GM12878 (cell line): ENCODE measurements at places on chromosomes 6 and 20. TPM values are rescaled to one million over a fixed set of nuclear protein-coding genes. Genes with fewer than 3 reads are reported as not detected.

GRCh38 chr20:41318271-41318649 lies 729 bp upstream of the ZHX3 start:
- H3K4me3 ChIP-seq = peak overlapping the region; percentile 84
- no peaks in the 10 kb centered on the region for H3K27me3 ChIP-seq

DNA sequence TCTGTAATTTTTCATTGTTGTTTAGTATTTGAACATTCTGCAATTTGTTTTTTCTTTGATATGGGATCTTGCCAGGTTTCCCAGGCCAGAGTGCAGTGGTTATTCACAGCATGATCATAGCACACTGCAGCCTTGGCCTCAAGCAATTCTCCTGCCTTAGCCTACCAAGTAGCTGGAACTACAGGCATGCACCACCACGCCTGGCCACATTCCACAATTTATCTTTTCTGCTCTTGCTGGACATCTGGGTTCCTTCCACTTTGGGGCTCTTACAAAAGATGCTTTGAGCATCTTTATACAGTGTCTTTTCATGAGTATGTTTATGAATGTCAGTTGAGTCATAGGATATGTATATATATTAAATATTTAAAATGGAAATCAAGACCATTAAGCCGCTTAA lies 42.0 kb downstream of the PGM3 start:
- H3K36me3 ChIP-seq = peaks cover 5% of the 10 kb centered on the region
- no peak overlapping the region for H3K4me3 ChIP-seq
- H3K27me3 ChIP-seq = no peaks in the 10 kb centered on the region
- no peak for DNase-seq
- H3K27ac ChIP-seq = no peak overlapping the region
- no peaks in the 10 kb centered on the region for H3K4me1 ChIP-seq

PTK7 gene
- polyA plus RNA-seq = 4.1 and 5.0 TPM in 2 replicates

GRCh38 chr6:103504501-103505154 lies 1355.1 kb downstream of the HACE1 start:
- no peaks in the 10 kb centered on the region for H3K36me3 ChIP-seq
- no peak for DNase-seq
- no peaks in the 10 kb centered on the region for H3K4me1 ChIP-seq
- H3K4me3 ChIP-seq = no peak overlapping the region

DNA sequence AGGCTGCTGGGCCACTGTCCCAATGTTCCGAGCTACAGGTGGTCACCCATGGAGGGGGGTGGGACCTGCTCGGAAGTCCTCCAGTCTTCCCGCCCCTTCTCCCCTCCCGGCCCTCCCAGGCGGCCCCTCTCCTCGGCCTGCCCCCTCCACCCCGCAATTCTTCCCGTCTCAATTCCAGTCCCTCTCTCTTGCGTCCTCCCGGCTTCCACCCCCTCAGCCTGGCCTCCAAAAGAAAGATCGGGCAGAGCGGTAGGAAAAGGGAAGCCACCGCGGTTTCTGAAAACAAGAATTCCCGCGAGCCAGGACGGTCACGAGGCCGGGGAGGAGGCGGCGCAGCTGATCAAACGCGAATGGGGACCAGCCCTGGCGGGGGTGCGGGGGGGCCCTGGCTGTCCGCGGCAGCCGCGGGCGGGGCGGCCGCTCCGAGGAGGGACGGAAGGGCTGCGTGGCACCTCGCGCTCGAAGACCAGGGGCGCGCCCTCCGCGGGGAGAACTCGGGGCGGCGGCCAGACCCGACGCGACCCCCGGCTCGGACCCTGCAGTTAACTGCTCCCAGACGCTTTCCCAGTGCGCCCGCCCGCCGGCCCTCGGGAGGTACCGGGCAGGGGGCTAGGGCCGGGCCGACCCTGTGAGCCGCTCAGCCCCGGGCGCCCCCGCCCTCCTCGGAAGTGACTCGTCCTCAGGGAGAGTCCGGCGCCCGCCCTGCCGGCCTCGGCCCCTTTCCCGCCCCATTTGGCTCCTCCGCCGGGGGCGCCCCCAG lies 1.0 kb downstream of the PXDC1 start:
- H3K4me3 ChIP-seq = peak overlapping the region; percentile 60; the same call in 1 of the 2 replicates
- no peak overlapping the region for H3K27ac ChIP-seq
- no peaks in the 10 kb centered on the region for H3K36me3 ChIP-seq

DNA sequence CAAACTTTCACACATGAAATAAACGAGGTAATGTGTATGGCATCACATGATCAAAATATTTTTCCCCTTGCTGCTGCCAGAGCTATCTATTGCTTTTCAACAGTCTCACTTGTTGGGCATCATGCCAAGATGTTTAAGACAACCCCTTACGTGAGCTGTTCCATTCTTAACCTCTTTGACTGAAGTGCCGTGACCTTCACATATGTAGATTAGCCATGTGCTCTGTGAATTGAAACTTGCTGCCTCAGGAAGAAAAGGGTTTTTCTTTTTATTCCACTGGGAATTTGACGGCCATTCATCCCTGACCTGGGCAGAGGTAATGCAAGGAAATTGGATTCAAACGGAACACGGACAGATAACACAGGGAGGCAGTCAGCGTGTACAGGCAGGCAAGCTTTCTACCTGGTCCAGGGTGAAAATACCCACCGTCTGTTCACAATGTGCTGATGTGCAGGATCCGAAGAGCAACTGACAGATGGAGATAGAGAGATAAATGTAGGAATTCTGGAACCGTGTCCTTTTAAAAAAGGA lies 14.2 kb downstream of the ARID1B start:
- H3K36me3 ChIP-seq = no peaks in the 10 kb centered on the region; the same call in 1 of the 2 replicates
- peak overlapping the region; percentile 23 for H3K27ac ChIP-seq
- peaks cover 50% of the 10 kb centered on the region for H3K4me1 ChIP-seq
- peak; percentile 72 for DNase-seq
- H3K27me3 ChIP-seq = no peaks in the 10 kb centered on the region
- H3K4me3 ChIP-seq = peak overlapping the region; percentile 24; the same call in 1 of the 2 replicates

SYNDIG1 gene
- polyA plus RNA-seq = not detected in 2 replicates

ZNF391 gene
- 1.2 and 1.9 TPM in 2 replicates for polyA plus RNA-seq

DNA sequence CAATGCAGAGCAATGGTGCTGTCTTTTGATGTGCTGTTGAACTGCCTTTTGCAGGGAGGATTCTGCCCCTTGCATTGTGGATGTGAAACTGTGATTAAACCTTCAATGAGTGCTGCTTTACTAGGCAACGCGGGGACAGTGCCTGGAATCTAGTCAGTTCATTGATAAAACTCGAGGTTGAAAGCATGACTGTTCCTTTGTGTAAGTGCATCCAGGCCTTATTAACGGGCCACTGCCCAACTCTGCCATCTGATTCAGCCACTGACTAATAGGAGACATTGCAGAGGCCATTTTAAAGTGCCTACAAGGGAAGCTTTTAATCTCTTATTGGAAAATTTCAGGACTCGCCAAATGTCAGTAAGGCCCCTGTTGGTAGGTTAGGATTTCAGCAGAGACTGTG lies 49.3 kb downstream of the SLC35F1 start:
- no peaks in the 10 kb centered on the region for H3K4me1 ChIP-seq
- H3K4me3 ChIP-seq = no peak overlapping the region
- H3K27me3 ChIP-seq = no peaks in the 10 kb centered on the region
- no peaks in the 10 kb centered on the region for H3K36me3 ChIP-seq
- no peak for DNase-seq

- H3K36me3 ChIP-seq = peaks cover 2% of the 10 kb centered on the region; the same call in 1 of the 2 replicates
- H3K27me3 ChIP-seq = no peaks in the 10 kb centered on the region
- no peak for DNase-seq
- H3K4me1 ChIP-seq = peaks cover 53% of the 10 kb centered on the region
- H3K4me3 ChIP-seq = peak overlapping the region; percentile 43; the same call in 1 of the 2 replicates
Observed at GRCh38 chr20:48760403-48760983, 67.3 kb downstream of the PREX1 start.

KIF13A gene
- polyA plus RNA-seq = not detected in 2 replicates

LINC00237 gene
- not detected in 2 replicates for polyA plus RNA-seq

DNA sequence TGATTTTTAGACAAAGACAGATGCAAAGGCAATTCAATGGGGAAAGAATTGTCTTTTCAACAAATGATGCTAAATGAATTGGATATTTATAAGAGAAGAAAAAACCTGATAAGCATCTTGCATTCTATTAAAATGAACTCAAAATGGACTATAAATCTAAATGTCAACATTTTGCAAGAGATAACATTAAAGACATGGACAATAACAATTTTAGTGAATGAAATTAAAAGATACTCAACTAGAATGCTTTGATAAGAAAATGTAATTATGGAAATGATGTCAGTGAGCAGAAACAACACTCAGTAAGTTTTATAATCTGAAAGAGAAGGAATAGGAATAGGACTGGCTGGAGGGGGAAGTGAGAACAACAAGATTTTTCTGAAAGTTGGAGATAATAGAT lies 421.7 kb downstream of the C6orf118 start:
- no peak overlapping the region for H3K27ac ChIP-seq
- no peak for DNase-seq
- no peak overlapping the region for H3K4me3 ChIP-seq
- H3K36me3 ChIP-seq = no peaks in the 10 kb centered on the region
- H3K27me3 ChIP-seq = no peaks in the 10 kb centered on the region

GRCh38 chr6:118649918-118650581 lies 1.3 kb downstream of the CEP85L start:
- peaks cover 5% of the 10 kb centered on the region for H3K4me1 ChIP-seq
- H3K27me3 ChIP-seq = no peaks in the 10 kb centered on the region
- H3K27ac ChIP-seq = peak overlapping the region; percentile 71

E2F3 gene
- 11.2 and 12.0 TPM in 2 replicates for polyA plus RNA-seq

- H3K36me3 ChIP-seq = no peaks in the 10 kb centered on the region
- DNase-seq = no peak
- H3K27ac ChIP-seq = no peak overlapping the region
- no peaks in the 10 kb centered on the region for H3K27me3 ChIP-seq
- no peak overlapping the region for H3K4me3 ChIP-seq
Observed at GRCh38 chr6:118248171-118248570, 299.9 kb upstream of the PLN start.

DNA sequence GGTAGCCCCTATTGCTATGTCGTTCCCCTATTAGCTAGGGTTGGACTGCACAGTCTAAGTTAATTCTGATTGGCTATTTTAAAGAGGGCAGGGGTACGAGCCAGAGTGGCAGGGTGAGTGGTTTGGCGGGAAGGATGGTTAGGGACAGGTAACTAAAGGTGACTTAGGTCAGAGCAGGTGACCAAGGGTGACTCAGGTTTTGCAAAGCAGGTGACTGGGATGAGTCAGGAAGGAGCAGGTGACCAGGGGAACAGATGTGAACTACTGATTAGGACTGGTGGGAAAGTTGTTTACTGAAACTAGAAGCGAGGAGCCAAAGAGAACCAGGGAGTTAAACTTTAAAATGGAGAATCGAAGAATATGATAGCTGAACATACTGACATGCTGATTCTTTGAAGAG lies 295.2 kb downstream of the GJA1 start:
- H3K4me3 ChIP-seq = no peak overlapping the region
- no peaks in the 10 kb centered on the region for H3K27me3 ChIP-seq
- H3K4me1 ChIP-seq = no peaks in the 10 kb centered on the region
- no peak overlapping the region for H3K27ac ChIP-seq
- H3K36me3 ChIP-seq = no peaks in the 10 kb centered on the region

- DNase-seq = no peak
- H3K27me3 ChIP-seq = no peaks in the 10 kb centered on the region
- no peak overlapping the region for H3K27ac ChIP-seq
- H3K36me3 ChIP-seq = no peaks in the 10 kb centered on the region
- H3K4me1 ChIP-seq = no peaks in the 10 kb centered on the region
Observed at GRCh38 chr6:145489583-145489982, 245.7 kb downstream of the EPM2A start.

DNA sequence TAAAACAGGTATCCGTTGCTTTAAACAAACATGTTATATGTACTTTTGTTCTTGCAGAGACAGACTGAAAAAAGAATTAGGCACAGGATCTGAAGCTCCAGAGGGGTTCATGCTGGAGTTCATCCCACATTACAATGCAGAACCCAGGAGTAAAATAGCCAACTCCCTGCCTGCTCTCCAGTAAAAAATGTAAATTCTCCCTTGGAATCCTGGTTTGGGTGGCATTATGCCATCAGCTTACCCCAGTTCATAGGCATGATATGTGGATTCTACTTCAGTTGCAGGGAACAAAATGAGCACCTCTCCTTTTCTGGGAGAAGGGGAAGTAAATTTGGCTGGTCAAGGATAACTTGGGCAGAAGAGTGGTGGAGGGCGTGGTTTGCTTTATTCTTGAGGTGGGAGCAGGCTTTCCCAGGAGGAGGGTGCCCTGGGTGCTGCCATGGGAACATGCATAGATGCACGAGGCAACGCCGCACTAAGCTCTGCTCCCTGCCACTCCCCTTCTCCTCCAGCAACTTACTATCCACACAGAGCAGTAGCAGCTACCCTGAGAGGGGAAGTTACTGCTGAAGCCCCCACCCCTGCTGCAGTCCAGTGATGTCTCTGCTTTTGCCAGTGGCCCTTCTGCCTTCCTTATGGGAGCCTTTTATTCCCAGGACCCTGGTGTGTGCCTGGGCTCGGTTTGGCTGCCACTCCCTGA lies 71.6 kb upstream of the GLP1R start:
- no peaks in the 10 kb centered on the region; the same call in 1 of the 2 replicates for H3K27me3 ChIP-seq
- no peak for DNase-seq
- H3K4me3 ChIP-seq = no peak overlapping the region
- no peaks in the 10 kb centered on the region for H3K36me3 ChIP-seq
- no peak overlapping the region for H3K27ac ChIP-seq

DNA sequence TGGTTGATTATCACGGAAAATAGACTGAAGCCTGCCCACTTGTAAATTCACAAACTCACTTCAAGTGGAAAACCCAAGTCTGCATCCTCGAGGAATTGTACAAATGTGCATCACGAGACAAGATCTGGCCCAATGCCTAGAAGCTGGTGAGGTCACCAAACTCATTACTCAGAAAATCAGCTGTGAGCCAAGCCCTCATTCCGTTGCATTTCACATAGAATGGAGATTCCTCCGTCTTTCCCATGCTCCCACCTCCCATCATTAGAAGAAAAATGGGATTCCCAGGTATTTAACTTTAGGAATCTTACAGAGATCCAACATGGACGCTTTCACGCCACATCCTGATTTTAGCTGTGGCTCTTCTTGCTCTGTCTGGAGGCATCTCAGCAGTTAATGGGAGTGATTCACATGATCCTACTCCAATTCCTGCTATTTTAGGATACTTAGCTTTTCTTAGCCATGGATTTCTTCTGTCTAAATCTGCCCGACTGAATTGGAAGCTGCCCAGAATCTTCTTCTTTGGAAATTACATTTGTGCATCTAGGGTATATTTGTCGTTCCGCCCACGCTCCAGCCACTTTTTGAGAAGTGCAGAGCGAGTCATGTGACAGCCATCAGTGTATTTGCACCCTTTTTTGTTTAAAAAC lies 68.7 kb upstream of the STMND1 start:
- no peak overlapping the region for H3K4me3 ChIP-seq
- DNase-seq = no peak
- H3K27ac ChIP-seq = no peak overlapping the region

ADGRF5 gene
- not detected in 2 replicates for polyA plus RNA-seq

DNA sequence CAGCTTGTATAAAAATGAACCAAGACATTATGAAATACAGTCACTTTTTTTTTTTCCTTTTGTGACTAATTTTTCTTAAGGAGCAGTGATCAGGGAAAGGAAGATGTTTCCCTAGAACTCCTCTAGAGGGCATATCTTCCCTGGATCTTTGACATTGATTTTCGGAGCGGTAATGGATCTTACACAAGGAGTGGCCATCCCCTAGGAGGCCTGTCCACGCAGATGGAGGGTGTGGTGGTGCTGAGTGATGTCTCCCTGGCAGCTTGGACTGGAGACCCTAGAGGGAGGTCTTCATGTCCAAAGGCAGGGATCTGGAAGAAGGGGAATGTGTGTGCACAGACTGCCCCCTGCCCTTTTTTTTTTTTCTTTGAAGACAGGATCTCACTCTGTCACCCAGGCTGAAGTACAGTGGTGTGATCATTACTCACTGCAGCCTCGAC lies 7.0 kb upstream of the KIFC1 start:
- no peaks in the 10 kb centered on the region for H3K27me3 ChIP-seq
- no peaks in the 10 kb centered on the region for H3K36me3 ChIP-seq
- no peak overlapping the region for H3K27ac ChIP-seq
- no peak overlapping the region for H3K4me3 ChIP-seq
- DNase-seq = no peak
- no peaks in the 10 kb centered on the region for H3K4me1 ChIP-seq

GRCh38 chr6:3876101-3876500 lies 26.9 kb downstream of the FAM50B start:
- H3K4me3 ChIP-seq = no peak overlapping the region
- no peak for DNase-seq
- H3K27ac ChIP-seq = no peak overlapping the region

VSX1 gene
- not detected in 2 replicates for polyA plus RNA-seq
